ENCODE measurements at places on chromosomes 2 and 18.

- DNase-seq, result no peak
These were observed 46.7 kb downstream of the LDLRAD4 start for GRCh38 chr18:13265008-13265910.

DNA sequence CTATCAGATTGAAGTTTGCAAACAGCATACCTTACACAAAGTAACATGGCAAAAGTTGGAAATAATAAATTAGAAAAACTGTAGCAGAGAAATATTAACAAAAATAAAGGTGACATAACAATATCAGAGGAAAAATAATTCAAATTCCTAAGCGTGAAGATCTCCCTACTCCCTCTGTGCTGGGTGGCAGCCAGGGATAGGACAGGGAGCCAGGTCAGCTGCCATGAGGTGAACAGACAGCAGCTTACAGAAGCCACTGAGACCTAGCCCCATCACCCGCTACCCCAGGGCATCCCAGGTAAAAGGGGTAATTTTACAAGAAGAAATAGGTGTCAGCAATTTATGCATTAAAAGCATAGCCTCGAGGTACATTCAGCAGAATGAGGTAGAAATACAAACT is 423.8 kb upstream of the HS6ST1 start:
- DNase-seq, result no peak

DNA sequence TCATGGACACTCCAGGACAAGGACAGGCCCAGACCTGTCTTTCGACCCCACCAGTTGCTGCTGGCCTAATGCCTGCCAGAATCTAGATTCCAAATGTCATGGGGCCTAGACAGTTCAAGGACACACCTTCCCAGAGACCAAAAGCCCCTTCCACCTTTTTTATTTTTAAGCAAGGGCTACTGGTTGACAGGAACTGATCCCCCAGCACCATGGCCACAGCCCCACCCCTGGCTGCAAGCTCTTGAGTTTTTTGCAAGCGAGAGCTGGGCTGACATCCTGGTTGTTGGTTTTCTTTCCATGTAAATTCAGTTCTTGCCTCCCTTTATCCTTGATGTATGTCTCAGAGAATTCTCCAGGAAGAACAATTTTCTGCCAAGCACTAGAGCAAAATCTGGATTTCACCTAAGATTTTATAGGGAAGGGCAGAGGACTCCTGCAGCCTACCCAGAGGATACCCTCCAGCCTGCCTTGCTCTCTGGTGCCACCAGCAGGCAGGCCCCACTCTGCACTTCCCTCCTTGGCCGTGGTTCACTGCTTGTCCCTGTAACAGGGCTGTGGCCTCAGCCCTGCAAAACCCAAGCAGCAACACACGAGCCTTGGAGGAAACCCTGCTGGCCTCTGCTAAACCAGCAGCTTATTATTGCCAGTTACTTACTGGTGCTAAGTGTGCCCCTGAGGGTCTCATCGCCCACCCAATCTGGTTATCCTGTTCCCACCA is 97.7 kb downstream of the TWIST2 start:
- no peak for DNase-seq

DNA sequence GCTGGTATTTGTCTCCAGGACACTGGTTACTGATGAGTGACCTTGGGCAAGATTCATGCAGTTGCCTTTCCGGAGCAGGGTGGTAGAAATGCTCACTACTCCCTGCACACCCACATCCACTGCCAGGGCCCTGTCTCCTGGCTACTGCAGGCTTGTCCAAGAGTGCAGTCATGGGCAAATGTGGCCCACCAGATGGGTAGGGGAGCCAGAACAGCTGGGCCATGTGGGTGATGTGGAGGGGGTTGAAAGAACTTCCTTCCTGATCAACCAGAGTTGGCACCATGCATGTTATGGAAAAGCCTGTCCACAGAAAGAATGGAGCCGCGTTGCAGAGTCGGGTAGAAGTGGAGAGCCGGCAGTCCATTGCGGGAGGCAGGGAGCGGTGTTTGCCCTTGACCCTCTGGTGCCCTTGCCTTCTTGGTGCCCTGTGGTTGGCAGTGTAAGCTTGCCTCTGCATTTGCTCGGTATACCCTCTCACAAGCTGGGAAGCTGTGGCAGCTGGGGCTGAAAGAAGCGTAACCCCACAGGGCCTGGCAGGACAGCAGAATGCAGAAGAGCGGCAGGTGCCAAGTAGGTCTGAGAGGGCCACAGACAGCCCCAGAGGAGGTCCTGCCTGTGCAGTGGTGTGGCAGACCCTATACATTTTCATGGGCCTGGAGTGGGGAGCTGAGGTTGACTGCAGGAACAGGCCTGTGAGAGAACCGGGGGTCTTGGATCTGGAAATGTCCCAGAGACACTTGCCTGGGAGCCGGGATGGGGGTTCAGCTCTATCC is 253.2 kb downstream of the TFCP2L1 start:
- no peak for DNase-seq

DNA sequence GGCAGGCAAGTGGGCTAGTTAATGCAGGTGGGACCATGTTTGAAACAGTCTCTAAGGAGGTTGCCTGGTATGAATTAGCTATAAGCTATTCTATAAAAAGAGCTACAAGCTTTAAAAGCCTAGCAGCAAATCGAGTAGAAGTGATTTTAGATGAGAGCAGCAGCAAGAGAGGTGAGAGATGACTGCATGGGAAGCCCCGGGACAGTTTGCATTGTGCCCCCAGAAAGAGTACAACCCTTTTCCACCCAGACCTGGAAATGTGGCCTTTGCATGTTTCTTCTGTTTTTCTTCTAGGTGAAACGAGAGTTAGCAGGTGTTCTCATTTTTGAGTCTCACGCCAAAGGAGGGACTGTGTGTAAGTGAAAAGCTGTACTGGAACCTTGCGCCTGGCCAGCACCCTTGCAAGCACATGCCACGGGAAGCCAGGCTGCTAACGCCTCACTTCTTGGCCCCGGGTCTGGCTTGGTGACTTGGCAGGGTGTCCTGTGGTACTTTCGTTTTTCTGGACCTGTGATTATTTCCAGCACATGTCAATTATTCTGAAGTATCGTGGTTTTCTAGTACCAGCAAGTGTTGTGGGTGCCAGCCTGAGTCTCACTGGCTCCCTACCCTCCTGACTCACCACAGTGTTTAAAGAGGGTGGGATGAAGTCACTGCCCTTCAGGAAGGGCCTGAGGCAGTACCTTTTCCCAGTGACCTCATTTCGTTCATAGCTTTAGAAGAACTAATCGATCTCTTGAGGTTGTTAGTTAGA is 90.3 kb upstream of the MAP3K20 start:
- no peak for DNase-seq

- no peak for DNase-seq
These were observed 1027.2 kb upstream of the ACVR2A start for GRCh38 chr2:146817613-146818012.

DNA sequence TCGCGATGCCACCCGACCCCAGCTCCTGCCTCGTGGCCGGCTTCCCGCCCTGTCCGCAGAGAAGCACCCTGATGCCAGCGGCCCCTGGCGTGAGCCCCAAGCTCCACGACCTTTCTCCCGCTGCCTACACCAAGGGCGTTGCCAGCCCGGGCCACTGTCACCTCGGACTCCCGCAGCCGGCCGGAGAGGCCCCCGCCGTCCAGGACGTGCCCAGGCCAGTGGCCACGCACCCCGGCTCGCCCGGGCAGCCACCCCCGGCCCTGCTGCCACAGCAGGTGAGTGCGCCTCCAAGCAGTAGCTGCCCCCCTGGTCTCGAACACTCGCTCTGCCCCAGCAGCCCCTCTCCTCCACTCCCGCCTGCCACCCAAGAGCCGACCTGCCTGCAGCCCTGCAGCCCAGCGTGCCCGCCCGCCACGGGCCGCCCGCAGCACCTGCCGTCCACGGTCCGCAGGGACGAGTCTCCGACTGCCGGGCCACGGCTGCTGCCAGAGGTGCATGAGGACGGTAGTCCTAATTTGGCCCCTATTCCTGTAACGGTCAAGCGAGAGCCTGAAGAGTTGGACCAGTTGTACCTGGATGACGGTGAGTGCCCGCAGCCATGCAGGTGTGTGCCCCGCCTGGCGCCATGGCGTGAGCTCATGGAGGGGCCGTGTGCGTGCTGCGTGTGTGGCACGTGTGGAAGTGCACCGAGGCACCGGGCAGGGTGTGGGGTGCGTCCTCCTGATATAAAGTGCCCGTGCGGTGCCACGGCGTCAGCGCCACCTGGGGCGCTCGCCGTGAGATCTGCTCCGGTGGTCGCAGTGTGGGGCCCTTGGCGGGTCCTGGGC is 90.8 kb downstream of the NFATC1 start:
- no peak for DNase-seq

- DNase-seq, result no peak
These were observed 290.9 kb upstream of the SIX2 start for GRCh38 chr2:45300026-45300750.

GRCh38 chr18:23835091-23835490 is 145.8 kb downstream of the LAMA3 start:
- no peak for DNase-seq

DNA sequence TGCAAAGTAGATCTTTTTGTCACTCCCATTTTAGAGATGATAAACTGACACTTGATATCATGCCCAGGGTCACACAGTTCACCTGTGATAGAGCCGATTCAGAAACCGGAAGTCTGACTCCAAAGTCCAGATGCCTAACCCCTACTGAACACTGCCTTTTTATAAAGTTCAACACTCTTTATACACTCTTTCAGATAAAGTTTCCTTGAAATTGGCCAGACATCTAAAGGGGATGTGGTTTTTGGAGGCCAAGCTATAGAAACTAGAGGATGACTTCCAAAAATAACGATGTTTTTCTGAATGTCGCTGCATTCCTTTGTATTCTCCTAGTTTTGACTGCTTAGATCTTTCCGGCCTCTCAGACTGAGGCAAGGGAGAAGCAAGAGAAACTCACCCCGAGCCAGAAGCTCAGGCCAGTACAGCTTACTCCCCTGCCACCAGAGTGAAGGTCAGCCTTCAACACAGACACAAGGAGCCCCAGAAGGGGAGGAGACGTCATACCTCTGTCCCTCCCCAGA is 61.8 kb downstream of the NRP2 start:
- DNase-seq, result no peak

- no peak for DNase-seq
These were observed 1579.0 kb upstream of the NXPH2 start for GRCh38 chr2:140359056-140359771.

- no peak for DNase-seq
These were observed 4.6 kb downstream of the MAPRE2 start for GRCh38 chr18:35045806-35046205.

DNA sequence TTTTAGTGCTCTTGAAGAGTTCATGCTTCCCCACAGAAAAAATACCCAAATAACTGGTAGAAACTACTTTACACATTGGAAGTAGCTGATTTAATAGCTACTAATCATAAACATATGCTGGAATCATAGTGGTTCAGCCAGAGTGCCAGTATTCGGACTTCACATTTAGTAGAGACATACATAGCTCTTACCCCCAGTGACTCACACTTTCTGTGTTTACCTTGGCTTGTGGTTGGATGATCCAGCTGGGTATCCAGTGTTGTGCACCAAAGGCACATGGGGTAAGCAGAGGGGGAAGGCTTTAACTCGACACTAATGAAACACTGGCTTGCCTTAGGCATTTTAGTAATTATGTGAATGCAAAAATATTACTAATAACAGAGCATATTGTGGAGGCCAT is 18.1 kb downstream of the ARHGAP28 start:
- DNase-seq, result no peak

- DNase-seq, result no peak
These were observed 4.0 kb downstream of the LPIN1 start for GRCh38 chr2:11750422-11750821.

DNA sequence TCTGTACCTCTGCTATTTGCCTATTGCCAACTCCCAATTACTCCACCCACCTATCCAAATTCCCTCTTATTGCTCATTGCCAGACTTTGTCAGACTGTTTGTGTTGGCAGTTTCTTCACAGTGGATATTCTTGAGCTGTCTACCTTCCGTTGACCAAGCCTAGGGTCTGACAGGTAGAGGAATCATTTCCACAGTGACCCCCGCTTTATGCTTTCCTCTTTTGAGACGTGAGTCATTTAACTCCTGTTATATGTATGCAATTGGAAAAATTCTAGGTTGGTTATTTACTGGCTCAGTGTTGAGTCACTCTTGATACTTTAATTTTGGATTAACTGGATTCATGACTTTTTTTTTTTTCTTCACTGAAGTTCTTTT is 187.7 kb downstream of the IRS1 start:
- no peak for DNase-seq

- no peak for DNase-seq
These were observed 1.0 kb downstream of the HDLBP start for GRCh38 chr2:241314226-241315092.

GRCh38 chr18:58313491-58314032 is 269.5 kb downstream of the NEDD4L start:
- no peak for DNase-seq

DNA sequence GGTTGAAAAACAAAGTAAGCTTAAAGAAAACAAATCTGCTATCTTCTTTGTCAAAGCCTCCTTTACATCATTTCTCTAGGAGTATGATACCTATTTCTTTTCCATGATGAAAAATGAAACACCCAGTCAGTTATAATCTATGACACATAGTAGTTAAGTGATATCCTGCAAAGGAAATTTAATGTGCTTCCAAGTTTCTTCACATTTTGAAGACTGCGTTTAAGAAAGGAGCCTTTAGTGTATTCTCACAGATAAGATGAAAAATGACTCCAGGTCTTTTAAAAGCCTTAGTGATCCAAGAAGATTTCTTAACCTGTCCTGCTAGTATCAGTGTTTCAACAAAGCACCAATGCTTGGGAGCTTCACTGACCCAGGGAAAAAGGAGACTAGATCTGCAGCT is 356.7 kb downstream of the CCDC85A start:
- no peak for DNase-seq

- no peak for DNase-seq
These were observed 38.2 kb downstream of the FAM178B start for GRCh38 chr2:96947949-96948833.

GRCh38 chr2:160246356-160246755 is 46.3 kb upstream of the ITGB6 start:
- no peak for DNase-seq

DNA sequence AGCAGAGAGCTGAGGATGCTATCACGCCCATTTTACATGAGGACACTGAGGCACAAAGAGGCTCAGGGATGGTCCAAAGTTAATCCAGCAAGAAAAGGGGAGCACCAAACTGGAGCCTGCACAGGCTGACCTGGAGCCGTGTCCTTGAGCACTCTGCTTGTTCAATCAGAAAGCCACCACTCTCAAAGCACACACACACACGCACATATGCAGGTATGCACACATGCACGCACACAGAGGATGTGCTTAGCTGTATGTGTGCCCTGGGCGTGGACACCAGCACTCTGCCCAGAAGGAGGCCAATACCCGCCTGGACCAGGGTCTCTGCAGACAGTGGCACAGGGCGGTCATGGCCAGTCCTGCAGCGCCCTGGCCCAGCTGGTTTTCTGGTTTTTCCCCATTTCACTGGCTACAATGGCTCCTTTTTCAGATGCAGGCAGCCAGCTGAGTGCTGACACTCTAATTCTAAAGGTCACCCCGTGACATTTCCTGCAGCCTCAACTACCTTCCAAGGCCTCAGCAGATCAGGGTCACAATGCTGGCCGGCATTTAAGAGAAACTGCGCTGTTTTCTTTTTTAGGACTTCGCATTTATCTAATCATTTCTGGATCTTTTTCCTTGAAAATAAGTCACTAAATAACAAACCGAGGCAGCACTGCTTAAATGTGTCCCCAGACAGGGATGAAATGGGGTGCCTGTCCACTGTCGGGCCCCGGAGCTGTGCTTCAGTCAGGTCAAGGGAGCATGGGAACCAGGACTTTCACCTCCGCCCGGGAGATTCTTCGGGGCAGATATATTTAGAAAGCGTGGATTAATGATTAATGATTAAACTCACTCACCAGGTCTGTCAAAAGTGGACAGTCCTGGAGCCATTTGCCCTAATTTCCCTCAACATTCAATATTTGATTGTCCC is 104.5 kb downstream of the HDAC4 start:
- no peak for DNase-seq

All from stimulated activated CD4-positive, alpha-beta T cell treated with anti-CD3 and anti-CD28 coated beads, TNF-alpha, amount 100 ng/mL, for 1 hour (primary cell).